Activated T-cell treated with anti-CD3 and anti-CD28 coated beads for 1 hour (primary cell): ENCODE measurements at places on chromosomes 2 and 18.

DNA sequence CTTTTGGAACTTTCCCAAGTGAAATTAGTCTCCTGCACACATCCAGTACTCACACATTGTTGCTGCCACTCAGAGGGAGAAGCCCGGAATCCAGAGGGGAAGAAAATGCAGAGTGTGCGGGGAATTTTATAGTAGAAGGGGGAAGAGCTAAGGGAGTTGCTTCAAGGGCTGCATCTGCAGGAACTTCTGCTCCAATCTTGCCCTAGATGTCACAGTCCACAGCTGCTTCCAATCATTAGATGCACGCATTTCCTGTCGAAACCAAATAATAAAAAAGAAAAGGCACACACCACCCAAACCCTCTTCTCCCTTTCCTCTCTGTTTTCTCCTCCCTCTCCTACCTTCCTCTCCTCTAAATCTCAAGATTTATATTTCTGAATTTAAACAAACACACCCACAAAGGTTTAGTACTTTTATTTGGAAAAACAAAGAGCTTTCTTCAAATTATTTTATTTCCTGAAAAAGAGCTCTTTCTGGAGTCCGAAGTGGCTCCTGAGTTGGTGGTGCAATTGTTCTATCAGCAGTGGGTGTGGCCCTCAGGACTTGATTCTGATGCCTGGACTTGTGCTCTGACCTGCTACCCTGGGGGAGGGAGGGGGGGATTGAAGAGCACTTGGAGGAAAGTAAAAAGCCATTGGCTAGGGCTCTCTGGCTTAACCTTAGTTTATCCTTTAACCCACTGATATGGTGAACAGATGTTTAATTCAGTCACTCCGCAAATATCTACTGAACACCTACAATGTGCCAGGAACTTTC, 72.0 kb downstream of the KCNE4 start:
- DNase-seq = no peak

GRCh38 chr2:212193056-212193455, 345.5 kb downstream of the ERBB4 start:
- no peak for DNase-seq

GRCh38 chr18:13407484-13407883, 188.9 kb downstream of the LDLRAD4 start:
- DNase-seq = no peak

- no peak for DNase-seq
These were observed 474 bp upstream of the GCA start for GRCh38 chr2:162343492-162343823.

DNA sequence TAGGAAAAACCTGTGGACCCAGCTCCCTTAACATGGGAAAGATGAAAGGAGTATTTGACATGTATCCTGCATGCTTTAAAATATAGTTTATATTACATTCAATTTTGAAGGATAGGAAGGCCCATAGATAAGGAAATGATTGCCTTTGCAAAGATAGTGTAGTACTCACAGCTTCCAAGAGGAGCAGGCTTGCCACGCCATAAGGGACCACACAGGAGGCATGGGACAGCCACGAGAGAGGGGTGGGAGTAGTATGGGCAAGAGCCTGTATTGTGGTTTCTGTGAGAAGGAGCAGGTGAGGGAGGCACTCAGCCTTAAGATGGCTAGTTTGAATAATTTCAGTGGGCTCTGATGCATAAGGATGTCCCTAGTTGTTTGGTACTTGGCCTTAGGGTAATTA, 740.3 kb downstream of the SATB2 start:
- DNase-seq = no peak

- no peak for DNase-seq
These were observed 42.4 kb downstream of the MC2R start for GRCh38 chr18:13872932-13873331.

- no peak for DNase-seq
These were observed 178.9 kb downstream of the GFPT1 start for GRCh38 chr2:69208023-69208595.

DNA sequence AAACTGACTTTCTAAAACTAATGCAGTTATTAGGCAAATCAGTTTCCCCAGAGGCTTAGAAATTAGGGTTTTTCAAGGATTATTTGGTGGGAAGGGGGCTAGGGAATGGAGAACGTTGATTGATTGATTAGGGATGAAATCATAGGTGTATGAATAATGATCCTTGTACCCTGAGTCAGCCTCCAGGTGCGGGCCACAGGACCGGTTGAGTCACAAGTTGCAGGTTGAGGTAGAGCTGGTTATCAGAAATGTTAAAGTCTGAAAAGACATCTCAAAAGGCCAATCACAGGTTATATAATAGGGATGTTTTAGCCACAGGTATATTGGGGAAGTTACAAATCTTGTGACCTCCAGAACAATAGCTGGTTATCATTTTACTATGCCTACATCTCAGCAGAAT, 341.8 kb upstream of the GULP1 start:
- DNase-seq = no peak

- DNase-seq = no peak
These were observed 14.5 kb upstream of the CIB4 start for GRCh38 chr2:26655611-26656195.
